ENCODE measurements at places on chromosomes 5 and 9. TPM values are rescaled to one million over a fixed set of nuclear protein-coding genes. Genes with fewer than 3 reads are reported as not detected.

The GMCL2 gene
- total RNA-seq = 0.14 TPM

The RNF183 gene
- total RNA-seq = 0.23 TPM

The SLC36A2 gene
- total RNA-seq = not detected

- H3K27me3 ChIP-seq = no peaks in the 10 kb centered on the region
- H3K4me3 ChIP-seq = no peak overlapping the region
- H3K4me1 ChIP-seq = peaks cover 2% of the 10 kb centered on the region
- H3K27ac ChIP-seq = no peak overlapping the region
- peaks cover 25% of the 10 kb centered on the region for H3K36me3 ChIP-seq
These were observed 476.5 kb downstream of the SPATA31A7 start for GRCh38 chr9:61666310-61666709.

GRCh38 chr5:84478603-84479002, 93.9 kb upstream of the EDIL3 start:
- H3K36me3 ChIP-seq = peaks cover under 1% of the 10 kb centered on the region
- no peak overlapping the region for H3K27ac ChIP-seq
- no peaks in the 10 kb centered on the region for H3K27me3 ChIP-seq
- DNase-seq = no peak
- H3K4me3 ChIP-seq = no peak overlapping the region

DNA sequence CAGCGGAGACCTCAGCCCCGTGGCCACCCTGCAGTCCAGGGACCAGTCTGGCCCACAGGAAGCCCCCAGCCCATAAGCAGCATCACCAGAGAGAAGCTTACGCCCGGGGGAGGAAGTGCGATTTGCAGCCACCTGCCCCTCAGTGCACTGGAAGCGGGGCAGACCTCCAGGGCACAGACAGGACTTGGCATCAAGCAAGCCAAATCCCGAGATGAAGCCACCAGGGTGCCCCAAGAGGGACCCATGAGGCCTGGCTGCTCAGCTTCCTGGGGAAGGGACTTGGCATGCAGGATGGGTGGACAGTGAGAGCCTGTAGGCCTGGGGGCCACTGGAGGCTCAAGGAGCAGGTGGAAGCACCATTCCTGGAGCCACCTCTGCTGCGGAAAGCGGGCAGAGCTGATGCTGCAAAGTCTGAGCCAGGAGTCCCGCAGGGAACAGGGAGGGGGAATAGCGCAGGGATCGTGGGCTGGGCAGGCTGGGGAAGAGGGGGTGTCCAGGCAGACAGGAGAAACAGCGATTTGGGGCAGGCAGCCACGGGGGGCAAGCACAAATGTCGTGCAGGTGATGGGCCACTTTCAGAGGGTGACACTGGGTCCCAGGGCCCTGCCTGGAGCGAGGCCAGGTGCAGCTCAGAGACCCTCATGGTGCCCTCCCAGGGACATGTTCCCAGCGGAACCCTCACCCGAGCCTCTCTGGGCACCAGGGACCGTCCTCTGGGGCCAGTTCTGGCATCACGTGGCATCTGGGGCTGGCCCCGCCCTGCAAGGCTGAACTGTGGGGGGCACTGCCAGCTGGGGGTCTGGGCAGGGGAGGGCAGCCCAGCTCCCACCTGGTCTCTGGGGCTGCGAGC, 3.2 kb downstream of the LRRC26 start:
- no peaks in the 10 kb centered on the region for H3K36me3 ChIP-seq
- H3K27me3 ChIP-seq = peaks cover 12% of the 10 kb centered on the region
- no peak for DNase-seq
- no peak overlapping the region for H3K4me3 ChIP-seq

DNA sequence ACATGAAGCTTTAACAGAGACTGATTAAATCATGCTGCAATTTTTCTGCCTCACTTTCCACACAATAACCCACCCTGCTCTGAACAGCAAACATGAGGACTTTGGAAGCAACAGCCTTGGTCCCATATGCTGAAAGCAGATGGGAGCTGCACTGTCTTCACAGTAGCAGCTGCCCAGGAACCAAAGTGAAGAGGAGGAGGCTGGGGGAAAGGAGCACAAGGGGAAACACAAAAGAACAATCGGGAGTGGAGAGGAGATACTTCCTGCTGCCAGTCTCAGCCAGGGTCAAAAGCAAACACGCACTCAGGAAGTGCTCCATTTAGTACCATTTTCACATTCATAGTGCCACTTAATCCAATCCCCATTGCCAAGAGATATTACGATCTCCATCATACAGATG, 183.3 kb upstream of the PUM3 start:
- no peak for DNase-seq
- H3K36me3 ChIP-seq = no peaks in the 10 kb centered on the region
- no peak overlapping the region for H3K27ac ChIP-seq
- H3K4me1 ChIP-seq = no peaks in the 10 kb centered on the region
- peaks cover 3% of the 10 kb centered on the region for H3K27me3 ChIP-seq

GRCh38 chr5:124260921-124261515, 485.4 kb downstream of the ZNF608 start:
- no peak overlapping the region for H3K4me3 ChIP-seq
- DNase-seq = no peak
- H3K27me3 ChIP-seq = no peaks in the 10 kb centered on the region
- H3K4me1 ChIP-seq = no peaks in the 10 kb centered on the region
- H3K36me3 ChIP-seq = no peaks in the 10 kb centered on the region

DNA sequence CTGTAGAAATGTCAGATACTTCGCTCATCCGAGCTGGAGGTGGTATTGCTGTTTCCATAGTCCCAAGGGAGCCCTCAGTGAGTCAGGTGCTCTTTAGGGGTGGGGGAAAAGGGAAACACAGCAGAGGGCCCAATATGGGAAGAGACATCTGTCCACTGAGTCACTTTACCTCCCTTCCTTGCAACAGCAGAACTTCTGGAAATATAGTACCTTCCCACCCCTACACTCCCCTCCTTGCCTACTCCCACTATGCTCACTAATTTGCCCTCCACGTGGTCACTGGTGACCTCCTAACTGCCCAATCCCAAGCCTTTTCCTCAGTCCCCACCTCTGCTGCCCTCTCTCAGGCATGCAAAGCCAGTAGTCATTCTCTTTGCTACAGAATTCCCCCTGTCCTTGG, 1.9 kb downstream of the HK3 start:
- no peaks in the 10 kb centered on the region for H3K36me3 ChIP-seq
- H3K4me3 ChIP-seq = no peak overlapping the region
- H3K4me1 ChIP-seq = peaks cover 25% of the 10 kb centered on the region
- no peak for DNase-seq

DNA sequence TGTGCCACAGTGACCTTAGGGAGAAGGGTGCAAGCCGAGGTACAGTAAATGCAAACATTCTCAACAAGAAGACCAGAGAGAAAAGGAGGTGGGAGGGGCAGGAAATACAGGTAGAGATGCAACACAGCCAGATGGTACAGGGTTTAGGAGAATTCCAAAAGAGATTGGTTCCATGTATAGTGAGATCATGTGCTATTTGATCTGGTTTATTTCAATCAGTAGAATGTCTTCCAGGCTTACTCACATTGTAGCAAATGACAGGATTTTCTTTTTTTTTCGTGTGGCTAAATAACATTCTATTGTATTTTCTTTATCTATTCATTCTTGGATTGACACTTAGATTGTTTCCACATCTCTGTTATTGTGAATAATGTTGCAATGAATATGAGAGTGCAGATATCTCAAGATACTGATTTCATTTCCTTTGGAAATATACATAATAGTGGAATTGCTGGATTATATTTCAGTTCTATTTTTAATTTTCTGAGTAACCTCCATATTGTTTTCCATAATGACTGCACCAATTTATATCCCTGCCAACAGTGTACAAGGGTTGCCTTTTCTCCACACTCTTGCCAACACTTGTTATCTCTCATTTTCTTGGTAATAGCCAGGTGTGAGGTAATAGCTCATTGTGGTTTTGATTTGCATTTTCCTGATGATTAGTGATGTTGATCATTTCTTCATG, 107.8 kb upstream of the GAS1 start:
- DNase-seq = no peak
- H3K27ac ChIP-seq = no peak overlapping the region
- H3K4me3 ChIP-seq = no peak overlapping the region
- peaks cover 29% of the 10 kb centered on the region for H3K27me3 ChIP-seq
- H3K36me3 ChIP-seq = peaks cover 5% of the 10 kb centered on the region

GRCh38 chr5:171907725-171908343, 98.6 kb downstream of the FBXW11 start:
- H3K36me3 ChIP-seq = peaks cover 21% of the 10 kb centered on the region
- H3K27ac ChIP-seq = no peak overlapping the region
- no peak overlapping the region for H3K4me3 ChIP-seq
- peaks cover 49% of the 10 kb centered on the region for H3K4me1 ChIP-seq

DNA sequence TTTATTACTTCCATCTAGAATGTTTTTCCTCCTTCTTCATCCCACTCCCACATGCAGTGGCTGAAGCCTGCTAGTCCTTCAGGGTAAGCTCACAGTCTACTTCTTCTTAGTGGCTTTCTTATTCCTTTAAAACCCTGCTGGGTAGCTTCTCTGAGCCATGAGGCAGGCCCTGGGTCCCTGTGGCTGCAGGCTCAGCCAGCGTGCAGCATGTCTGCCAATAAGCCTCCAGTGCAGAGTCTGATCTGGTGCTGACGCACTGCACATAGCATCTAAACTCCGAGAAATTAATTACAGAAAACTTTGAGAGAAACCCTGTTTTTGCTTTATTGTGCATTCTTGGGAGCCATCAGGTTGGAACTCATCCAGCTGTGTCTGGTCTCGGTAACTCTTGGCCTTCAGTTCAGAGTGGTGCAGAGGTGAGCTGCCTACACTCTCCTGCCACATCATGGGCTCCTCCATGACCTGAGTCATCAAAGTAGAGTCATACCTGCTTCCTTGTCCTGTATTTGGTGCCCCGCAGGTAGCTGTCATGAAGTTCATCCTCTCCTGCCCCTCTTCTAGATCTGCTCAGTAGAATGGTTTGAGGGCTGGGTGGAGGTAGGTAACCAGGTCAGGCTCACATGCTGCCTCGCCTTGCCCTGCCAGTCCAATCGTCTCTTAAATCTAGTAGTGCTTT, 339.4 kb downstream of the KDM4C start:
- no peak for DNase-seq
- no peak overlapping the region for H3K4me3 ChIP-seq
- H3K4me1 ChIP-seq = peaks cover 3% of the 10 kb centered on the region
- H3K27me3 ChIP-seq = no peaks in the 10 kb centered on the region
